ENCODE measurements at places on chromosomes 1 and 21.

GRCh38 chr1:168987330-168987729 lies 119.2 kb upstream of the ATP1B1 start:
- no peak for DNase-seq

DNA sequence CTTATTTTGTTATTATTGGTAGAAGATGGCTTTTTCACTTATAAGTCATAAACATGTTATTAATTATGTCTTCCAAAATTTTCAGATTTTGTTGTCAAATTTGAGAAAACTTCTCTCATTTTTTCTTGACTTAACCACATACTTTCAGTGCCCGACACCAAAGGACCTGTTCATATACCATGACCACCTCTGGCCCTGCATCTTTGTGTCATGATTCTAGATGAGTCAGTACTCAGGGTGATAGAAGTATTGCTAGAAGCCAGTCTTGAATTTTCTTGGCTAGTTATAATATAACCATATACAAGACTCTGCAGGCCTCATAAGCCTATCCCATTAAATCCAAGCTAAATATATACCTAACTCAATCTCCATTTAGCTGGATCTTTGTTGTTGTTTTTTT lies 35.4 kb upstream of the DPH5 start:
- DNase-seq: no peak

DNA sequence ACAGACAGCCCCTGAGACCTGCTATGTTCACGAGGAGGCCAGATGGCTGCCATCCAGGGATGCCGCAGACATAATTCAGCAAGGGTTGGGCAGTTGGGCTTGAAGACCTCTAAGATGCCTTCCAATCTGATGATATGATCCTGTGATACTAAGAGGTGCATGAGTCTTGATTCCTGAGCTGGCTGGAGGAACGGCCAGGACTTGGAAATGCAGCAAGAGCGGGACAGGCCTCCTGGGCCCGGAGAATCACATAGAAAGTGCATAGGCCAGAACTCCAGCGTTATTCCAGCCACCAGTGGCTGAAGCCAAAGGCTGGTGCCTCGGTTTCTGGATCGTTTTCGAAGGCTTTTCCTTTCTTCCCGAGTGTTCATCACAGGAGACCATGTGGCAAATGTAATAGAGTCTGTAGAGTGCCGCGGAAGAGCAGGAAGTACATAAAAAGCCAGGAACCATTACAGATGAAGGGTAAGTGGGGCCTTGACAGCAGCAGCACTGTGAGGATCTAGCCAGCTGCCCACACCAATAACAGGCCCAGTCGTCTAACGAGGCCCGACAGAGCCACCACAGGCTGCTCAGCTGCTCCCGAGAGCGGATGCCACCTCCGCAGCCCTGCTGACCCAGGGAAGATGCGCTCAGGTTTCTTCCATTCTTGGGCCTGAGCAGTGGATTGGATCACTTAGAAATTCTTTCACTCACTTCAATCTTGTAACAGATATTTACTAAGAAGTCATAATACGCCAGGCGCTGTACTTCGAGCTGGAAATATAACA lies 14.0 kb upstream of the LHX4 start:
- DNase-seq: no peak

- DNase-seq: no peak
These were observed 21.0 kb downstream of the PDE9A start for GRCh38 chr21:42674351-42674940.

DNA sequence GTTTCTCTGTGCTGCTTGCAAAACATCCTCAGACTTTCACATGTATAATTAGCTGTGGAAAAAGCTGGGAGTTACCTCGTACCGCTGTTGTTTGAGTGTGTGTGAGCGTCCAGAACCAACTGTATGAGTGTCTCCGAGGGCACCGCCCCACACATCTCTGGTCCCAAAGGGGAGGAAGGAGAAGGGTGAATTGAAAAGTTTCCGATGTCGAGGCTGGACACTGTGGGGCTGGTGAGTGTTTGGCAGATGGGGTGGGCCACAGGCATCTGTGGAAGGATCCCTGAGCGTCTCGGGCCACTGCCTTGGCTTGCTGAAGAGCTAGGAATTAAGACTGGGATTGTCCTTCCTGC lies 1.2 kb downstream of the ATP2B4 start:
- DNase-seq: no peak

DNA sequence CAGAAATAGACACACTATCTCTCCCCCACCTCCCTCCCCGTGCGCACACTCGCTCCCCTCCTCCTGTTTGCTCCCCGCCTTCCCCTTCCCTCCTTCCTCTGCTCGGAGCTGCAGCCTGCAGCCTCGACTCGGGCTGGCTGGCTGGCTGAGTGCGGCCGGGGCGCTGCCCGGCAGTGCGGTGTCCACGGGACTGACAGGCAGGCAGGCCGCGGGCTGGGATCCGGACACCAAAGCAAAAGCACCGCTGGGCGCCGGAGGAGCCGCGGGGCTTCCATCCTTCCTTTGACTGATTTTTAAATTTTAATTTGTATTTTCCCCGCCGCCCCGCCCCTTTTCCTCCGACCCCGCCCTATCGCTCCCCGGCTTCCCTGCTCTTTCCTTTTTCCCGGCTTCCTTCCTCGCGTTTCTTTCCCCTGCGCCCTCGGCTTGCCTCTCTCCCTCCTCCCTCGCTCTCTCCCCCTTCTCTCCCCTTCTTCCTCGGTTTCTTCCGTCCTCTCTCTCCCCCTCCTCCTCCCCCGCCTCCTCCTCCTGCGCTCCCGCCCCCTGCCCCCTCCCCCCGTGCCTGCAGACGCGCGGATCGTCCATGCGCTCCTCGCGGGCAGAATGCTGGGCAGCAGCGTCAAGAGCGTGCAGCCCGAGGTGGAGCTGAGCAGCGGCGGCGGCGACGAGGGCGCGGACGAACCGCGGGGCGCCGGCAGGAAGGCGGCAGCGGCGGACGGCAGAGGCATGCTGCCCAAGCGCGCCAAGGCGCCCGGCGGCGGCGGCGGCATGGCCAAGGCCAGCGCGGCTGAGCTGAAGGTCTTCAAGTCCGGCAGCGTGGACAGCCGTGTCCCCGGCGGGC lies 109.4 kb downstream of the NAV1 start:
- peak; percentile 1 for DNase-seq

- DNase-seq: no peak
These were observed 41.6 kb downstream of the ABL2 start for GRCh38 chr1:179187735-179188471.

DNA sequence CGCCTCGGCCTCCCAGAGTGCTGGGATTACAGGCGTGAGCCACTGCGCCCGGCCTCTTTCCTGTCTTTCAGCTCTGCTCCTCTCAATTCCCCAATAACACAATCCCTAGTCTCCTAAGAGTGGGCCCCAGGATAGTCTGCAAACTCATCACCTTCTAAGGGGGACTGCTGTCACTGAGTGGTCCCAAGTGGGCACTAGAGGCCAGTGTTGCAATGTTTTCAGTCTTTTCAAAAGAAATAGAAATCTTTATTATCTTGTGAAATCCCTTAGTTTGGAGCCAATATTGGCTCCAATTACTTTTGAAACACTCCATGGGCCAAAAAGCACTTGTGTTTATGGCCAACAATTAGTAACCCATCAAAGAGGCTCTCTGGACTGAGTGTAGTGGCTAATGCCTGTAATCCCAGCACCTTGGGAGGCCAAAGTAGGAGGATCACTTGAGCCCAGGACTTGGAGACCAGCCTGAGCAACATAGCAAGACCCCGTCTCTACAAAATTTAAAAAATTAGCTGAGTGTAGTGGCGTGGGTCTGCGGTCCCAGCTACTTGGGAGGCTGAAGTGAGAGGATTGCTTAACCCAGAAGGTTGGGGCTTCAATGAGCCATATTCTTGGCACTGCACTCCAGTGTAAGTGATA lies 28.6 kb upstream of the ZNF697 start:
- DNase-seq: no peak

GRCh38 chr1:231558708-231559185 lies 30.3 kb downstream of the TSNAX start:
- DNase-seq: no peak

DNA sequence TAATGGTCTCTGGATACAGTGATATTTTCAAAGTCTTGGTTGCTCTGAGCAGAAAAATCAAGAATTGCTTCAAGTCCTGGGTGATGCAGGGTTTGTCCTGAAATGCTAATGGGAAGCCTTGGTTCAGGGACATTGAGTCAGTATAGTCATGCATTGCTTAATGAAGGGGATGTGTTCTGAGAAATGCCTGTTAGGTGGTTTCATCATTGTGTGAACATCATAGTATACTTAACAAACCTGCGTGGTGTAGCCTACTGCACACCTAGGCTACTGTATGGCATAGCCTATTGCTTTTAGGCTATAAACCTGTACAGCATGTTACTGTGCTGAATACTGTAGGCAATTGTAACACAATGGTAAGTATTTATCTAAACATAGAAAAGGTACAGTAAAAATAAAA lies 36.4 kb downstream of the TBCE start:
- DNase-seq: no peak
